ENCODE measurements at places on chromosomes 7 and 10.

DNA sequence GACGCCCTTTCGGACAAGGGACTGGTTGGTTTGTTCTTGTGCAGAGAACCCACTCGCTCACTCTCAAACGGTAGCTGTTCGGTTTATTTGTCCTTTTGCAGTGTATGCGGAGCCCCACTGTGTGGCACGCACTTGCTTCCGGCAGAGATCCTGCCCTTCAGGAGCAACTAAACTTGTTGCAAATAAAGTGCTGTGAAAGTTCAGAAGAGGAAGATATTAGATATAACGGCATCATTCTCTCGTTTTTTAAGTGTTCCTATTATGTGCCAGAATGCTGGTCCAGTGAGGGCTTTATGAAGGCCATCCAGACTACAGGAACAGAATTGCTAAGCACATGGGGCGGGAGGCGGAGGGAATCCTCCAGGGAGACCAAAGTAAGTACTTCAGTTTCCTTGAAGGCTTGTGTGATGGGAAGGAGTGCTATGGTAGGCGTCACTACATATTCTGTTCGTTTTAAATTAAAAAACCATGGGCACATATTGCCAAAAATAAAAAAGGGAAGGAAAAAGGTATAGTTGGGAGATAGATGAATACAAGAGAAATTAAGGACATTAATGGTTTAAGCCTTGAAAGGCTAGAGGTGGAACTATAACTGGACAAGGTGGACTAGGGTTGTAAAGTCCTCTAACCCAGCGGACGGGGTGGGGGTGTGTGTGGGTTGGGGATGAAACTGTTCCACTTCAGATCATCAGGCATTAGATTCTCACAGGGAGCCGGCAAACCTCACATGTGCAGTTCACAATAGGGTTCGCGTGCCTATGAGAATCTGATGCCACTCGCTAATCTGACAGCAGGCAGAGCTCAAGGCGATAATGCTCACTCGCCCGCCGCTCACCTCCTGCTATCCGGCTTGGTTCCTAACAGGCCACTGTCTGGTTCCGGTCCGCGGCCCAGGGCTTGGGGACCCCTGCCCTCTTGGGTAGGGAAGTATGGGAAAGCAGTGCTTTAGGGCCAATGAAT lies 704 bp upstream of the ERLIN1 start:
- peak overlapping the region; percentile 93 for H3K4me3 ChIP-seq
- H3K27ac ChIP-seq = peak overlapping the region; percentile 93
- H3K36me3 ChIP-seq = peaks cover 55% of the 10 kb centered on the region
- H3K4me1 ChIP-seq = peaks cover 26% of the 10 kb centered on the region
- H3K27me3 ChIP-seq = no peaks in the 10 kb centered on the region

- no peaks in the 10 kb centered on the region for H3K36me3 ChIP-seq
- DNase-seq = no peak
- H3K27ac ChIP-seq = peak overlapping the region; percentile 64
- H3K27me3 ChIP-seq = no peaks in the 10 kb centered on the region
- H3K4me1 ChIP-seq = peaks cover 17% of the 10 kb centered on the region
Observed at GRCh38 chr10:104349623-104350126, 4.0 kb upstream of the CFAP58 start.

- no peaks in the 10 kb centered on the region for H3K4me1 ChIP-seq
- no peaks in the 10 kb centered on the region for H3K36me3 ChIP-seq
- no peaks in the 10 kb centered on the region for H3K27me3 ChIP-seq
- H3K4me3 ChIP-seq = no peak overlapping the region
- no peak overlapping the region for H3K27ac ChIP-seq
Observed at GRCh38 chr10:60704471-60704870, 73.8 kb upstream of the CDK1 start.

DNA sequence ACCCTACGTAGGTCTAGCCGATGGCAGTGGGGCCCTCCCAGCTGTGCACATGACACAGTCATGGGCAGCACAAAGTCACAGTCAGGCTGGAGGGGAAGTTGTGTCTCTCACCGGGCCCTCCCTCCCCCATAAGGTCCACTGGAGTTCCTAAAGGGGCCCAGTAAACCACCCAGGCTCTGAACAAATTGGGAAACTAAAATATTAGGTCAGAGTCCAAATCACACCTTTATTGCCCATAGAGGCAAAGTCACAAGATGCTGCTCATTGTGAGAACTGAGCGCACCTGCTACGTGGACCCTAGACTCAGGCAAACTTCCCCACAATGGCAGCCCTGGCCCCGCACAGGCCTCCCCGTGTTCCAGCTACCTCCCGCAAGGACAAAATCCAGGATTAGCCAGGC lies 45.2 kb upstream of the SH2B2 start:
- no peak for DNase-seq
- no peaks in the 10 kb centered on the region for H3K36me3 ChIP-seq
- no peak overlapping the region for H3K27ac ChIP-seq
- H3K4me3 ChIP-seq = no peak overlapping the region

DNA sequence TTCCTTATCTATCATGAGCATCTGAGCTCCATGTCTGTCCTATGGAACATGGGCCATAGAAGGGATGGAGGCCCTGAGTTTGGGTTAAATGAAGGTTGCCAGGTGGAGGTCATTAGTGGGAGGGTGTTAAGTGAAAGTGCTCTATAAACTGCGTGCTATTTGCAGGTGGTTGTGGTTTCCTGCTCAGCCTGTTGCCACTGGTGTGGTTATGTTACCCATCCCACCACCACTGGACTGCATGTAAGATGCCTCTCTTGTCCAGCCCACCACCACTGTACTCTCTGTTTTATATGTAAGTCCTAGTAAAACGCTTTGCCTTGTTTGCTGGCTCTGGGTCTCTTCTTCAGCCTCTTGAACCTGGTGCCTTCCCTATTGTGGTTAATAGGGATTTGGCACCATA lies 711.2 kb downstream of the SORCS3 start:
- no peaks in the 10 kb centered on the region for H3K27me3 ChIP-seq
- DNase-seq = no peak
- no peaks in the 10 kb centered on the region for H3K36me3 ChIP-seq
- no peak overlapping the region for H3K4me3 ChIP-seq
- no peaks in the 10 kb centered on the region for H3K4me1 ChIP-seq

- peaks cover 5% of the 10 kb centered on the region for H3K4me1 ChIP-seq
- no peak overlapping the region for H3K27ac ChIP-seq
- no peak for DNase-seq
- H3K36me3 ChIP-seq = no peaks in the 10 kb centered on the region
Observed at GRCh38 chr7:111074748-111075146, 16.2 kb upstream of the LRRN3 start.

All from psoas muscle (tissue), 8 donors.